ENCODE measurements at places on chromosomes 1 and 21.

DNA sequence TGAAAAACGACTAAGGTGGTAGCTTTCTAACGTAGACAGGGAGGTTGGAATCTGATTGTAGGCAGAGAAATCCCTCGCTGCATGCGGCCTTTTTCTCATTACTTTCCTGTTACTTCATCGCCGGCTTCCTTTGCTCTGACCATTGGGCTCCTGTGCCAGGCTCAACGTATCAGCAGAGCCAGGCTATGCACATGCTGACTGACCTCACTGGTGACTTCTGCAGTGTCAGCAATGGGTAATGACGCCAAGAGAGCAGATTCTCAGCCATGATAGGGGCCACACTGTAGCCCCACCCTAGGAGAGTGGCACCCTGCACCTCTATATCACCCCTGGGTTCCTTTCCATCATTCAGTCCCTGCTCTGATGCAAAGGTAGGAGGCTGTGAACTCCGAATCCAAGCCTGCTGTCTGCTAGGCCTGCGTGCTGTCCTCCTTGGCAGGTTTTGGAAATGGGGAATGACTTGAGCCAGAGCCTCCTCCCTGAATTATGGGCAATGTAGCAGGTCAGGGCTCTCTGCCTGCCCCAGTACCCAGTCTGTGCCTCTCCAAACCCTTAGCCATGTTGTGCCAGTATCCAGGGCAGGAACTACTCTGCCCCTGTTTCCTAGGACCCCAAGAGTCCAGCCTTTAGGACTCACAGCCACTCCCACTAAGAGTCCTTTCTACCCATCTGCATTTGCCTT is 11.4 kb downstream of the PPFIA4 start:
- DNase-seq, result no peak

GRCh38 chr1:206839857-206840256 is 25.6 kb upstream of the IL20 start:
- DNase-seq, result no peak

DNA sequence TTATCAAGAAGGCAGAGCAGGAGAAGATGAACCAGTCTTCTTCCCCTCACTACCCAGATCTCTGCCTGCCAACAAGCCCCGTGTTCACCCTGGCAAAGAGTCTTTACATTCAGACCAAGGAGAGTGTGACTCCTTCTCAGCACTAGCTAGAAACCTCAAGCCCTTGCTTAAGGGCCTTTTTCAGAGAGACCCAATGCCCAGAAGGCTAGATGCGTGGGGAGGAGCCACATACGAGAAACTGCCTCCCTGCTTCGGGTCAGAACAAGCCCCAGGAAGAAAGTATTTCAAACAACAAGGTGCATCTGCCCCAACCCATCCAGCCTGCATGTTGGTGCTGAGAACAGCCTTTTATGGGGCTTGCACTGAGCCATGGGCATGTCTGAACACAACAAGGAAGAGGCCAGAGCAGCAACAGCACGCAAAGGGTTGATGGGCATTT is 152.7 kb upstream of the CAMK1G start:
- no peak for DNase-seq

GRCh38 chr1:15062479-15063099 is 91.0 kb upstream of the TMEM51 start:
- no peak for DNase-seq

- no peak for DNase-seq
These were observed 22.0 kb upstream of the IFNAR1 start for GRCh38 chr21:33302796-33303195.

DNA sequence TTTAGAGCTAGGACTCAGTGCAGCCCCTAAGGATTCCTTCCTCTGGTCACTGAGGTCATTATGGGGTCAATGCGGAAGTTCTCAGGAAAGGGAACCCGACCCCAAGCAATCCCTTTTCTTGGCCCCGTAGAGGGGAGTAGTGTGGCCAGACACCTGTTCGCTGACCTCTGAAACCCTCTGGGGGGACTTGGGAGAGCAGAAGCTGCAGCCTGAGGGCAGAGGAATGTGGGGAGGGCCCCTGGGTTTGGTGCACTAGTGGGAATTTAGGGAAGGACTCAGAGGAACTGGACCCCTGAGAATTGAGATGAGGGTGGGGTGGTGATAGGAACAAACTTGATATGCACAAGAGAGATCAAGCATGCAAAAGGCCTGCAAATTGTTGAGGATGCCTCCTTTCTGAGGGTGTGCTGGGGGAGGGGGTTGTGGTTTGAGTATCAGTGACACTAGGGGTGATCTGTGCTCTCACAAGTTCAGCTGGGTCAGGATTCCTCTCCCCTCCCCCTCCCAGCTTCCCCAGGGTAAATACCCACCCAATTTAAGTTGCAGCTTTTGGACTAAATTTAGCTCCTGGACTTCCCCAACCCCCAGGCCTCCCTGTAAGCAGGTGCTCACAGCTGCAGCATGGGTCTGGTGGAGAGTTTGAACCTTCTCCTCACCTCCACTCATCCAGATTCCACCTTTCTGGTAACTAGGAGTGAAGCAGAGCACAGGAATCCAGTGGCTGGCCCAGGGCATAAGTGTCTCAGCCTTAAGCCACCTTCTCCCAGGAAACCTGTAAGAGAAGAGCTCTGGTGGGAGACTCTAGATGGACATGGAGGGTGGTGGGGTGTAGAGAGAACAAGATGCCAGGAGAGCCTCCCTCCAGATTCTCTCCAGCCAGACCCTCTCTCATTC is 13.5 kb downstream of the ADAMTSL4 start:
- DNase-seq, result no peak

- DNase-seq, result no peak
These were observed 20.0 kb downstream of the CACNA1E start for GRCh38 chr1:181503171-181503810.
